ENCODE measurements at places on chromosomes 3 and 15.

GRCh38 chr15:63501256-63502089 lies 2.9 kb upstream of the USP3 start:
- peak; percentile 90 for DNase-seq

DNA sequence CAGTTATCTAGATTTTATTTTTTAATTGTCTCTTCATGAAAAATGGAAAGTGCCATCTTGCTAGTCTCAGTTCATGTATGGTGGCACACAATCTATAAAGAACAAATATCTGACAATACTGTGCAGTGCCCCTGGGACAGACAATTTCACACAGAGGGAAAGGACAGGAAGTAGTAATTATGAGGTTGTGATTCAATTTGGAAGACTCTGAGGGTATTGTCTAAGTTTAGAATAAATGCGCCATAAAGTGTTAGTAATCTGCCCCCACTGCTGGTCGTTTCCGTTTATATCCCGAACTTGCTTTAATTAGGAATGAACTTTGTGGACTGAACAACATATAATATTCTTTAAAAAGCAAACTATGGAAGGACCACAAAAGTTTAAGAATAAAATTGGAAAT lies 196.4 kb upstream of the SLC24A5 start:
- DNase-seq = no peak

DNA sequence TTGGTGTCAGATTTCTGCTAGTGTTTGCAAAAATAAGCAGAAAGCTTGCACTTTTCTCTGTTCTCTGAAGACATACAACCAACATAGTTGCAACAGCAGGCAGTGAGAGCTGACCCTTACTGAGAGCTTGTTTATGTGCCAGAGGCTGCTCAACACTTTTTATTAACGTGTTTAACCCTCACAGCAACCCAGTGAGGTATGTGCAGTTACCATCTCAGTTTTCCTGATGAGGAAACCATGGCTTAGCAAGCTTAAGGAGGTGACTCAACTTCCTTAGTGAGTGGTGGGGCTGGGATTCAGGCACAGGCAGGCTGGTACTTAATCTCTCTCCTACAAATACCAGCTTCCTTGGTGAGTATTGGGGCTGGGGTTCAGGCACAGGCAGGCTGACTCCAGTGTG lies 158.1 kb upstream of the CTDSPL start:
- no peak for DNase-seq

DNA sequence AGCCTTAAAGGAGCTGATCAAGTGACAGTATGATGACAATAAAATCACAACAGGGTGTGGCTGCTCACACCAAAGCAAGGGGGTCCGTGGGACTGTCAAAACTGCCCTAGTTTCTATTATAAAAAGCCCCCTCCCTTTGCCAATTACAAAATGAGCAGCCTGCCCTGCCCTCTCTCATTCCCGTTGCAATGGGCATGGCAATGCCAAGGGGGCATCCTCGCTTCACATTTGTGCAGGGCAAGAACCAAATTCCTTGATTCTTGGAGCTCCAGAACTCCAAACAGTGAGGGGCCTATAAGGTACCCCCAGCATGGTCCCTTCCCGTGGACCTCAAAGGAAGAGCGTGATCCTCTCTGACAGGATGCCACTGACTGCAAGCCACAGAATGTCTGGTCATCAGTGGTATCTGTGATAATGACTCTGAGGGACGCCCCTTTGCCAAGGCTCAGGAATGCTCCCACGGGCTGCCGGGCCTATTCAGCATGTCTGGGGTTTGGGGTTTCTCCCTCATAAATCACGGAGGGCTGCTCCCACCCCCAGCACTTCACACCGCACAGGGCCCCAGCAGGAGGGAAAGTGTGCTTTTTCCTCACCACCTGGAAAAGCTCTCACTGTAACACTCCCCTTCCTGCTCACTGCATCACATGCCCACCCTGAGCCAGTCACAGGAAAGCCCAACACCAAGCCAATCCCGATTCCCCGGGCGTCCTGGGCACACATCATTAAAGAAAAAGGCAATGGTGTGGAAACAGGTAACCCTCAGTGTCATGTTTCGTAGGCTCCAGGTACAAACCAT lies 105.1 kb upstream of the TRPM1 start:
- DNase-seq = no peak

- no peak for DNase-seq
These were observed 148.4 kb downstream of the C3orf38 start for GRCh38 chr3:88298189-88298588.

GRCh38 chr15:68641376-68641775 lies 62.6 kb downstream of the CORO2B start:
- DNase-seq = no peak

DNA sequence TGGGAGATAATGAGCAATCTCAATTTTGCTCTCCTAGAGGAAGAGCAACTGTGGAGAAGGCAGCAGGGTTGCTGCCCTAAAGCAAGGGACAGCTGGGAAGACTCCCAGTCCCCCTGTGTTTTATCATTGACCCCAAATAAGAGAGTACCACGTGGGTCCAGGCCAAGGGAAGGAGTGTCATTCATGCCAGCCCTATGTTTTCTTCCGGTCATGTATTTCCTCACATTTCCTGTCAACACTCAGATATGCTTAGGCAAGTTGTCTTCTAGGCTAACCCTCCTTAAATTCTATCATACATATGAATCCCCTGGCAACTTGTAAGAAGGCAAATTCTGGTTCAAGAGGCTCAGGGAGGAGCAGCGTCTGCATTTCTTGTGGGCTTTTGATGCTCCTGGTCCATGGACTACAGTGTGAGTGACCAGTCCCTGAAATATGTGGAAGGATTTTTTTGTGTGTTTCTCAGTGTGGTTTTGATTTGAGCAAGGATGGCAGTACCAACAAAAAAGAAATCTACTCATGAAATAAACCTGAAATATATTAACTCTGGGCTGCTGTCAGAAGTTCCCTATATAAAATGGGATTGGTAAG lies 31.9 kb upstream of the RPP14 start:
- peak; percentile 22 for DNase-seq

- DNase-seq = peak; percentile 7
These were observed 156.4 kb upstream of the CBLB start for GRCh38 chr3:106025151-106025722.

- DNase-seq = no peak
These were observed 468.2 kb downstream of the PLOD2 start for GRCh38 chr3:145692751-145693150.

GRCh38 chr15:92586966-92587365 lies 68.6 kb downstream of the FAM174B start:
- no peak for DNase-seq

GRCh38 chr3:59879031-59879581 lies 829.3 kb upstream of the CFAP20DC start:
- DNase-seq = no peak

GRCh38 chr3:42960786-42961185 lies 18.3 kb upstream of the GASK1A start:
- DNase-seq = no peak

GRCh38 chr3:57892423-57892822 lies 115.8 kb upstream of the FLNB start:
- DNase-seq = peak; percentile 20
